ENCODE measurements at places on chromosomes 2 and 18.

DNA sequence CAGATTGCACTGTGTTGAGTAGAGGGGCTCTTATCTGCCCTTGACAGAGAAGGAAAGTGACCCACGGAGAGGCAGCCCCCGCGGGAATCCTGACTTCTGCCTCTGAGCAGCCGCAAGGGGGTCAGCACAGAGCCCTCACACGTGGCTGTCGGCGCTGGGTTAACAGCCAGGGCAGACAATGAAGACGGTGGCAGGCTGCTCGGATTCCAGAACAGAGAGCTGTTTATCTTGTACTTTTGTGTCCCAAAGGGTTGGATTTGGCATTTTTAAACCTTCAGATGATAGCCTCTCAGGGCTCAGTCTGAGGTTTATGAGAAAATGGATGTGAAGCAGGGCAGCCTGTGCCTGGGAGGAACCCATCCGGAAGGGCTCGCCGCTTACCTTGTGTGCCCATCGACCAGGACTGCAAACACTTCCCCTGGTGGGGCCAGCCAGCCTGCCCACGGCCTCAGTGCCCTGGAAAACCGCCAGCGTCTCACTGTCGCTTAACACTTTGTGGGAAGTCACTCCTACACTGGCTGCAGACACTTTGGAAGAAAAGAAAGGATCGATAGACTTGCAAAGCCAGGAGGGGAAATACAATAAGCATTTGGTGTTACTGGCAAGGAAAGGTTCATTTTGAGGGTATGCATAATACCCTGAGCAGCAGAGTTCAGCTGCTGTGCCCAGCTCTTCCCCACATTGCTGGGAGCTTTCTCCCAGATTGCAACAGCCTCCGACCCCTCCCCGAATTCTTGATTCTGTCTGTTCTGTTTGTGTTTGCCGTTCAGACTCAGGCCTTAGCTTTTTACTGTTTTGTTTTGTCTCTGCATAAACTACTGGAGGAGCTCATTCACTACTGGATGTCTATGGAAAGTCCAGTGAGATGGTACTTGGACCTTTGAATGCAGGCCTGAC is 325.3 kb upstream of the MYT1L start:
- no peak for DNase-seq

DNA sequence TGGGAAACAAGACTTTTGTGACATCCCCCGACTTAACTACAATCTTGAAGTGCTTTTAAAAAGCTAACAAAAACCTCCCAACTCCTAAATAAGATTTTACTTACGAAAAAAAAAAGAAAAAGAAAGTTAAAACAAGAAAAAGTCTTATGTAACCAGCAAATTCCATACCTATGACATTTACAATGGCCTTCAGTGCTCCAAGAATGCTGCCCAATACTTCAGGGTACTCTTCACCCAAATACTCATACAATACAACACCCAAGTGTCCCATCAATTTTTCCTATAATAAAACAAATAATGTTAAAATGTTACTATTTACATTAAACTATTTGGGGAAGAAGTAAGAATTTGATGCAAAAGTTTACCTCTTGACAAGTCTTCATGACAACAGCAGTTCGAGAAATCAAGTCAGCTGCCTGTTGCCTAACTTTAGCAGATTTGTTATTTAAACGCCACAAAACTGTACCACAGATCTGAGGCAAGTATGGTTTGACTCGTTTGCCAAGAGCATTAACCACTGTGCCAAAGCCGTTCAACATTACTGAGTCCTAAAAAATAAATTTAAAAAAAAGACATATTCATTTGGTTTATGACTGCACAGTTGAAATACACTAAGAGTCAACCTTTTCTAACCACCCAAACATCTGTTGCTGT is 34.8 kb downstream of the SF3B1 start:
- DNase-seq, result no peak

DNA sequence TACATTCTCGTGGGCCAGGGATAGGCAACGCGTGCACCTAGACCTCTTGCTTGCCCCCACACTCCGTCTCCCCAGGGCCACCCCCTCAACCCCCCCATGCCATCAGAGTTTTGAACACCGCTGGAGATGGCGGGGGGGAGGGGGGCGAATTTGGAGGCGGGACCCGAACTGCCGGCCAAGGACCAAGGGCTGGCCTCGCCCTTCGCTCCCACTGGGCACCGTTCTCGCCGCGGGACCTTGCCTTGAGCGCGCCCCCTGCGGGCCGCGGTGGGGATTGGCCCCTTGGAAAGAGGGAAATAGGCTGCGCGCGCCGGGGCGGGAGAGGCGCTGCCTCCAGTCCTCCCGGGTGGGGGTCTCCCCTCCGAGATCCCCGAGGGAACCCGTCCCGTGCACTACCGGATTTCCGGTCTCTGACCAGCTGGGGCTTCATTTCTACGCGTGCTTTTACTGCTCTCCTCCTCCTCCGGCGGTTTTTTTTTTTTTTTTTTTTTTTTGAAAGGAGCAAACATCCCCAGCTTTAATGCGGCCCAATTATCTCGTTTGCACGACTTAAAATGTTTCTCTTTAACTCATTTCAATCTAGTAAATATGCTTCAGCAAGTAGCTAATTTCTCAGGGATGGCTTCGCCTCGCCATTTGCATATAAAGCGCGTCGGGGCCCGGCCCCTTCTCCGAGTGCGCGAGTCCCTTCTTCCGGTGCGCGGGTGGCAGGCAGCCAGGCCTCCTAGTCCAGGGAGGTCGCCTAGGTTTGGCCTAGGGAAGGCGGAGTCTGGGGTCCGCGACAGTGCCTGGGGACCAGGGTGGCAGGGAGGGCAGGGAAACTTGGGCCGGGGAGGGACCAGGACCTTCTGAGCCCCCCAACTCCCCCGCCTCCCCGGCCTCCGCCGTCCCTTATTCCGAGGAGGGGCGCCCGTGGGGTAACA is 10.0 kb upstream of the GBX2 start:
- DNase-seq, result peak; percentile 17

DNA sequence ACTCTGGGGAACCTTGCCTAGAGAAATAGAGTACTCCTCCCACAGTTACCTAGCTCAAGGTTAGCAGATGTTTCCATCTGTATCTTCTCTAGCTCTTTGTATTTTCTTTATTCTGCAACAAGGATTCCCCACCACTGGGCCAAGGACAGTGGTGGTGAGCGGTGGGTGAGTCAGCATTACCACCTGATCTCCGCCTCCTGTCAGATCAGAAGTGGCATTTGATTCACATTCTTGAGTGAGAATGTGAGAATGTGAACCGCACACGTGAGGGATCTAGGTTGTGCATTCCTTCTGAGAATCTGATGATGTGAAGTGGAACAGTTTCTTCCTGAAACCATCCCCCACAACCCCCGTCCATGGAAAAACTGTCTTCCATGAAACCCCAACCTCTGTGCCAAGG is 9.0 kb downstream of the EPB41L3 start:
- DNase-seq, result no peak

- no peak for DNase-seq
Measured at GRCh38 chr18:49597157-49597931, 35.5 kb downstream of the LIPG start.

- DNase-seq, result no peak
Measured at GRCh38 chr18:42861271-42861670, 254.2 kb downstream of the RIT2 start.

- DNase-seq, result no peak
Measured at GRCh38 chr2:177726931-177727348, 334.4 kb downstream of the AGPS start.

GRCh38 chr2:105255979-105256378 is 14.4 kb downstream of the GPR45 start:
- no peak for DNase-seq

DNA sequence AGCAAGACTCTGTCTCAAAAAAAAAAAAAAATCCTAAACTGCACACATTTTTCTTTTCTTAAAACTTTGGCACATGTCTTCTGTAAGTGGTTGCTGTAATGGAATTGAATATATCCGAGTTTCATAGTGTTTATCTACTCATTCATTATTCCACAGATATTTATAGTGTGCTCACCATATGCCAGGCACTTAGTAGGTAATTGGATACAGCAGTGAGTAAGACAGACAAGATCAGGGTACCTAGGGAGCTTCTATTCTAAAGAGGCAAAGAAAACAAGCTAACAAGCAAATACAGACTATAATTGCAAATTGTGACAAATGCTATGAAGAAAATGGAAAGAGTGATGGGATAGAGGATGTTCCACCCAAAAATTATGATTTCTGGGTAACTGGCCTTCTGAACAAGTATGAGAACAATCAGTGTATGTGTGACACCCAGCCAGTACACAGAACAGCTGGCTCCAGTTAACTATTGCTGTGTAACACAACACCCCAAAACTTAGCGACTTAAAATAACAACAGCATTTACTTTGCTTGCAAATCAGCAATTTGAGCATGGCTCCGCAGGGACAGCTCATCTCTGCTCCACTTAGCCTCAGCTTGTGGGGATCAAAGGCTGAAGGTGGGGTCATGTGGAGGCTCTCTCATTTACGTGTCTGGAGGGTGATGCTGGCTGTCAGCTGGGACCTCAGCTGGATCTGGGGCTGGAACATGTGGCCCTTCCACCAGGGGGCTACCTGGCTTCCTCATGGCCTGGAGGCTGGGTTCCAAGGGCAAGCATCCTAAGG is 224.9 kb downstream of the INSIG2 start:
- peak; percentile 50 for DNase-seq

DNA sequence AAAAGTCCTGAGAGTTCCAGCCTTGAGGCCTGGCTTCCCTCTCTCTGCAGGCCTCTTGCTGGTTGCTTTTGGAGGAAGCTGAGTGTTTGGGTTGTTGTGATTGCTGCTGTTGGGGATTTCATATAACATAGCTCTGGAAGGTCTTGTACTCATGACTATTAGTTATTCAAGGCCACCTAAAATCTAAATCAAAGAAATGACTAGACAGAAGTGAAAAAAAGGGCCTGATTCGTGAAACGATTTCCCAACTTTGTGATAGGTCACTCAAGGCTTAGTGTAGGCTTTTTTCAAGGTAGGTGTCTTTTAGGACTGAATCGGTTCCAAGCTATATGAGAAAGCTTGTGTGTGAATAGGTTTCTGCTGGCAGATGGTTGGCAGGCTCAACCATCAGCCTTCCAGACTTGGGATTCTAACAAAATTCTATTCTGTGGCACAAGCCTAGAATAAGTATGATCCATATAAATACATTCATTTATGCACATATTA is 164.4 kb downstream of the FMNL2 start:
- DNase-seq, result no peak

DNA sequence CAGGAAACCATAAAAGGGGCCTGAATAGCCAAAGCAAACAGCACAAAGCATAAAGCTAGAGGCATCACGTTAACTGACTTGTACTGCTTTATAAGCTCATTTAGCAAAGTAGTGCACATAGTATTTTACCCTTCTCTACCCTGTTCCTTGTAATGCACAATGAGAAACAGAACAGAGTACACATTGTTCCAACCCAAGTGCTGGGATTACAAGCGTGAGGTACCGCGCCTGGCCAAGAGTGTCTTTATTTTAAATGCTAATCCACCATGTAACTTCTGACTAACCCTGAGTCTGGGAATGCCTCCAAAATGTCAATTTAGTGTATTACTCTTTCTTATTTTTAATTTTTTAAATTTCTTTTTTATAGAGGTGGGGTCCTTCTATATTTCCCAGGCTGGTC is 46.4 kb upstream of the STON1 start:
- DNase-seq, result no peak

GRCh38 chr2:205895981-205896655 is 189.9 kb downstream of the INO80D start:
- peak; percentile 5 for DNase-seq

GRCh38 chr2:172328103-172328841 is 99.1 kb upstream of the ITGA6 start:
- no peak for DNase-seq

GRCh38 chr2:238811759-238812158 is 36.1 kb upstream of the TWIST2 start:
- peak; percentile 79 for DNase-seq

- no peak for DNase-seq
Measured at GRCh38 chr18:48409591-48410094, 460 bp upstream of the ZBTB7C start.

DNA sequence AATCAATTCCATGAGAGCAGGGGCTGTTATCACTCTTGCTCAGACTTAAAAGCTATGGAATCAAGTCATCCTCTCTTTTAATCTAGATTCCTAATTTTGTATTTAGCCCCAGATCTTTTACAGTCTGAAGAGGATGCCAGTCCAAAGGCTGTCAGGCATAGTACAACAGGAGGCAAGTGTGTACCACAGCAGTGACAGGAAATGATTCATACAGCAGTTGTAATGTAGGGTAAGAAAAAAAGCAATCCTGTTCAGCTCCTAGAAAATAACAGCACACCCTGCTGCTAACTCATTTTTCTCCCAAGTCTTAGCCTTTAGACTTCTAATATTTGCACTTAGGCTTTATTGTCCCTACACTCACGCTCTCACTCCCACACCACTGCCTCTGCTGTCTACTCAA is 127.8 kb upstream of the SYT4 start:
- no peak for DNase-seq

GRCh38 chr18:51397347-51397962 is 200.0 kb upstream of the MEX3C start:
- DNase-seq, result no peak
